ENCODE measurements at places on chromosomes 1 and 21.

DNA sequence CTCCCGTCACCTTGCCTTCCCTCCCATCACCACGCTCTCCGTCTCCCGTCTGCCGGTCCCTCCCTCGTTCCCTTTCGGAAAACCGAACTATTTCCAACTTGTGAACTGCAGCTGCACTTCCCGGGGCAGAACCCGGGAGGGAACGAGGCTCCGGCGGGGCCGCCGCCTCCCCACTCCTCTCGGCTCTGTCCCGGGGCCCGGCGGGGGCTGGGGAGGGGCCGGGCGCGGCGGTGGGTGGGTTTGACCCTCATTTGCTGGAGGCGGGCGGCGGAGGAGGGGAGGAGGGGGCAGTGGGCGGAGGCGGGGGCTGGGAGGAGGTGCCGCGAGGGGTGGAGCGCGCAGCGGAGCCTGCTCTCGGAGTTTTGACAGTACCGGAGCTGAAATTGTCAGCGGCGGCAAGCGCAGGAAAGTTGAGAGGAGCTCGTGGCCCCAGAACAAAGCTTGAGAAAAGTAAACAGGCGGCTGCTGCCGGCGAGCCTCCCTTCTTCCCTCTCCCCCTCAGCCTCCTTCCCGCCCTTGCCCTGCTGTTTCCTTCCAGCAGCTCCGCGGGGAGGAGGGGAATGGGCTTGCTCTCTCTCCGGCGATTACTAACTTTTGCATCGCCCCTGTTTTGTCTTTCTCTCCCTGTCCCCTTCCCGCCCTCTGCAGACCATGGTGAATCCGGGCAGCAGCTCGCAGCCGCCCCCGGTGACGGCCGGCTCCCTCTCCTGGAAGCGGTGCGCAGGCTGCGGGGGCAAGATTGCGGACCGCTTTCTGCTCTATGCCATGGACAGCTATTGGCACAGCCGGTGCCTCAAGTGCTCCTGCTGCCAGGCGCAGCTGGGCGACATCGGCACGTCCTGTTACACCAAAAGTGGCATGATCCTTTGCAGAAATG is 2.9 kb downstream of the LMO4 start:
- peak; percentile 66 for DNase-seq

- DNase-seq = no peak
Measured at GRCh38 chr1:18239671-18240070, 132.1 kb downstream of the IGSF21 start.

DNA sequence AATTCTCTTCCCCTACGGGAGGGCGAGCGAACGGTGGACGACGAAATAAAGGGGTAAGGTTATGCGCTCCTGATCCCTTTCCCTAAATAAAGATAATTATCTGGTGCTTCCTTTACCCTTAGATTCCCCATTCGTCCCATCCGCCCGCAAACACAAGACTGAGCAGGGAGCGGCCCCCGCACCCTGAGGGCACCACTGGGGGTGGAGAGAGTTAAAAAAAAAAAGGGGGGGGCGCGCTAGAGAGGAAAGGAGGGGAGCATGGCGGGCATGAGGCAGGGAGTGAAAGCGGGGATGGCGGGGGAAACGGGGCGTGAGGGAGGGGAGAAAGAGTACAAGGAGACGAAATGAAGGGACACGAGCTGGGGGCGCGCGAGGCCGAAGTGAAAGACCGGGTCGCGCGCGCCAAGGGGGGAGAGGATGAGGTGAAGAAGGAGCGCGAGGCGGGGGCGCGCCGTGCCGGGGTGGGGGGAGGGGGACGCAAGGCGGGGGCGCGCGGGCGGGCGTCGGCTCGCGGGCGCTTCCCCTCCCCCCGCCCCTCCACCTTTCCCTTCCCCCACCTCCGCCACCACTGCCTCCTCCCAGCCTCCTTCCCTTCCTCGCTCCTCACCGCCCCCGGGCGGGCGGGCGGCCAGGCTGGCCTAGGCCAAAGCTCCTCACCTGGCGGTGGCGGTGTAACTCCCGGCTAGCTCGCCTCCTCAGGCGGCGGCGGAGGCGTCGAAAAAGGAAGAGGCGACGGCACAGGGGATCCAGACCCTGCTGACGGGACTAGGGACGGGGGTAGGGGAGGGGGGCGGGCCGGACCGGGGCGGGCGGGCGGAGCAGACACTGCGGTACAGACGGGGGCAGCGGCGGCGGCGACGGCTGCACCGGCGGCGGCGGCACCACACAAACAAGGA is 448 bp downstream of the GATAD2B start:
- DNase-seq = peak; percentile 61

- DNase-seq = no peak
Measured at GRCh38 chr1:28718586-28719331, 18.0 kb upstream of the YTHDF2 start.

GRCh38 chr21:45427331-45428271 is 22.6 kb downstream of the COL18A1 start:
- no peak for DNase-seq

DNA sequence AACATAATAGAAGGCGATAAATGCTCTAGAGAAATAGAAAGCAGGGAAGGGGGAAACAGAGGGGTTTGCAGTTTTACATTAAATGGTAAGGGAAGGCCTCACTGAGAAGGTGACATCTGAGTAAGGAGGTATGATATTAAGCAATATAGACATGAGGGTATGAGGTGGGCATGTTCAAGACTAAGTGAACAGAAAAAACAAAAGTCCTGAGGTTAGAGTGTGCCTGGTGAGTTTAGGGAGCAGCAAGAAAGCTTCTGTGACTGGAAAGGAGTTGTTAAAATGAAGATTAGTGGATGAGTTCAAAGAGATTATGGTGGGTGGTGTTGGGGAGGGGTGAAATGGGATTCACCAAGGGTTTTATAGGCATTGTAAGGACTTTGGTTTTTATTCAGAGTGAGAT is 8.6 kb downstream of the RPRD2 start:
- no peak for DNase-seq

- peak; percentile 65 for DNase-seq
Measured at GRCh38 chr1:9654834-9655723, 3.5 kb downstream of the PIK3CD start.

- DNase-seq = no peak
Measured at GRCh38 chr1:198125995-198126735, 30.6 kb upstream of the NEK7 start.

- no peak for DNase-seq
Measured at GRCh38 chr1:43822040-43822690, 111.4 kb upstream of the ARTN start.

GRCh38 chr1:70536708-70537366 is 125.8 kb downstream of the CTH start:
- no peak for DNase-seq

- peak; percentile 67 for DNase-seq
Measured at GRCh38 chr1:180533266-180533987, 25.3 kb upstream of the OVAAL start.

- no peak for DNase-seq
Measured at GRCh38 chr1:31378001-31378400, 5.1 kb upstream of the FABP3 start.

GRCh38 chr1:156591432-156592157 is at the start of gene NAXE:
Gene NAXE, plus strand, starts transcription at chr1:156591776. Its CDS starts 29 bp downstream, at chr1:156591805.
- DNase-seq = peak; percentile 71

GRCh38 chr1:210685295-210685650 is 356.6 kb downstream of the HHAT start:
- DNase-seq = no peak

- DNase-seq = peak; percentile 43
Measured at GRCh38 chr1:168112673-168113305, 23.9 kb downstream of the GPR161 start.

- DNase-seq = no peak
Measured at GRCh38 chr21:45505416-45506021, 36.7 kb downstream of the SLC19A1 start.

DNA sequence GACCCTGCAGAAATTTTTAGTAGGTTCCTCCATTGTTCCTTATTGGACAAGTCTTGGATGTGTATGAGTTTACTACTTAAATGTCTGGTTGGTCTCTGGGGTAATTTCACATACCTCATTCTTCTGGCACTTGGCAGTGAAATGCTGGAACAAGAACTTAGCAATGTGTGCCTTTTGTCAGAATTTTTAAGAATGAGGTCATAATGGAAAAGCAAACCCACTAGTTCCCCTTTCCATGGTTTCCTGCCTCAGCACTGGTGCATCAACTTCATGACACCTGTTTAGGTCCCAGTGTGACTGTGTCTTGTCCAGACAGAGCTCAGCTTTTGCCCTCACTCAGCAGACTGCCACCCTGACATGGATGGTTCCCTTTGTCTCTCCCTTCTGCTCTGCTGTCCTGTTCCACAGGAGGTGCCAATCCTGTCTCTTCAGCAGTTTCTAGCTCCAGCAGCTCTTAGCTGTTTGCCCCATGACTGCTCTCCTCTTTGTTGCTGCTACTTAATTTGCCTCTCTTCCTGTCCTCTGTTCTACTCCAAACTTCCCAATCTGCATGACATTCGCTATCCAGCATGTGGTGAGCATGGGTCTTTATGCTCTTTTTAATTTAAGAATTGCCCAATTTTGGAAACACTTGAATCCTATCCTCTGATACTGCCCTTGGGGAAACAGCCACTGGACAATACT is 135.6 kb downstream of the CYYR1 start:
- no peak for DNase-seq

DNA sequence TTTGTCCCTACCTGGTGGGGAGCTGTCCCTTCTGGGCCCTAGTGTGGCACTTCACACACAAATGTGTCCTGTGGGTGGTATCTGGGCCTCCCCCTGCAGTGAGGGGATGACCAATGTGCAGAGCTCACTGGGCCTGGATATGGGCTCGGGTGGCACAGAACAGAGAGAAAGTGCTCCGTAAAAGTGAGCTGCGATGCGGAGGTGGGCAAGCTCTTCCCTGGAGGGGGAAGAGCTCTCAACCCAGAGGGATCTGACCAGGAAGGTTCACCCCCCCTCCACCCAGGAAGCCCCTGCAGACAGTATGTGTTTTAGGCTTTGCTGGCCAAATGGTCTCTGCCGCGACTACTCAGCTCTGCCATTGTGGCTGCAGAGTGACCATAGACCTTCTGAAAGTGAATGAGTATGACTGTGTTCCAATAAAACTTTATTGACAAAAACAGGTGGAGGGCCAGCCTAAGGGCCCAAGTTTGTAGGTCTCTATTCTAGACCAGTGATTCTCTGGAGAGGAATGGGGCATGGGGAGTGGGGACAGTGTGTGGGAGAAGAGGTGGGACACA is 8.6 kb upstream of the ITGB2 start:
- no peak for DNase-seq

- DNase-seq = no peak
Measured at GRCh38 chr1:26701995-26702679, 6.3 kb downstream of the ARID1A start.

- DNase-seq = no peak
Measured at GRCh38 chr1:167864392-167865032, 49.4 kb downstream of the ADCY10 start.

- no peak for DNase-seq
Measured at GRCh38 chr1:117070124-117070523, 10.0 kb downstream of the TTF2 start.

GRCh38 chr1:237164406-237165352 is 122.7 kb downstream of the RYR2 start:
- DNase-seq = no peak

GRCh38 chr21:17903929-17904639 is 84.9 kb upstream of the C21orf91 start:
- DNase-seq = no peak

- no peak for DNase-seq
Measured at GRCh38 chr1:77370161-77370560, 88.3 kb downstream of the AK5 start.

GRCh38 chr1:26155370-26156284 is 3.3 kb upstream of the FAM110D start:
- no peak for DNase-seq

DNA sequence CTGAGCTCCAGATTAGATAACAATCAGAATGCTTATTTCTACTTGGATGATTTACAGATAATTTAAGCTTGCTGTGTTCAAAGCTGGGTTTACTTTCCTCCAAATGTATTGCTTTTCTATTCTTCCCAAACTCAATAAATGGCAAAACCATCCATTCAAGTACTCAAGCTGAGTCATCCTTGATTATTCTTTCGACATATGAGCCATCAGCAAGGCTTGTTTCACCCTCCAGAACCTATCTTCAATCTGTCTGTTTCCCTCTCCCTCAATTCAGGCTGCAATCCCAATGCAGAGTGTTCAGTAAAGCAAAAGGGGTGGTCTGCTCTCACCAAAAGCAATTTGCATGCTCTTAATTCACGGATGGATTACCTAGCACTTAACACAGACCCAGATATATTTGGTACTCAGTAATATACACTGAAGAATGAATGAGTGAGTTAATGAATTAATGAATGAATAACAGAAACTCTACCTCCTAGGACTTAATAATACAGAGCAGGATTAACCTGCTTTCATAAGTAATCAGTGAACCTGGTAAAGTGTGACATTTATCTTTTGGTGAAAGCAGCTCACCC is 41.9 kb downstream of the DDR2 start:
- no peak for DNase-seq

GRCh38 chr21:15084668-15085067 is 19.9 kb upstream of the NRIP1 start:
- no peak for DNase-seq

DNA sequence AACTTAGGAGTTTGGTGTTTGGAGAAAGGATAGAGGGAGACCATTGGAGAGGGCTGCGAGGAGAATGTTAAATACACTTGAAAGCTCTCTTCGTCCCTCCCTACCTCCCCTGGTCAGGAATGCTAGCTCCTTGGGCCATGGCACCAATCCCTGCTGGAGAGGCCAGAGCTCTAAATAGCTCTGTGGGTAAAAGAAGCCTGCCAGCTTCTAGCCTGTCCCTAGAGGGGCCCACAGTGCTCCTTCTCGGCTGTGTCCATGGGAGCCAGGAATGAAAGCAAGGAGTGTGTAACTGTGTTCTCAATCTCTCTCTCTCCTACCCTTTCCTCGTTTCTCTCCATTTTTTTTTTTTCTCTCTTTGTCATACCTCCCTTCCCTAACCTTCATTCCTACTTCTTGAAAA is at the start of gene CCDC190:
TSS of gene CCDC190 (minus strand) at position 75 of the 400 bp plus-strand sequence. CDS start 1,529 bp downstream, outside the sequence.
- no peak for DNase-seq

DNA sequence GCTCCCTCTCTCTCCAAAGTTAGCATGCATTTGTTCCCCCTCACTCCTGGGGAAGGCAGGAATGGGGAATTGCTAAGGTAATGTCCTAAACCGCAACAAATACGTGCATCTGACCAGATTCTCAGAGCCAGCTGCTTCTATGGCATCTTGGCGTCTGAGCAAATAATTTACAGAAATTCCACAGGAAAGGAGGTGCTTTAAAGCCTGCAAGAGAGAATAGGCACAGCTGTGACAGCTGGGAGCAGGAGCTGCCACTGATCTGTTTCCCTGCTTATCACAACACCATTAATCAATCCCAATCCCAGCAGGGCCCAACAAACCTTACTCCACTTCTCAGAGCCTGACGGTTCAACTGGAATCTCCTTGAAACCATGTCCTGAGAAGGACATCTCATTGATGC is 83.5 kb upstream of the ZNF281 start:
- DNase-seq = no peak

GRCh38 chr21:40381111-40381510 is 465.8 kb downstream of the DSCAM start:
- no peak for DNase-seq

DNA sequence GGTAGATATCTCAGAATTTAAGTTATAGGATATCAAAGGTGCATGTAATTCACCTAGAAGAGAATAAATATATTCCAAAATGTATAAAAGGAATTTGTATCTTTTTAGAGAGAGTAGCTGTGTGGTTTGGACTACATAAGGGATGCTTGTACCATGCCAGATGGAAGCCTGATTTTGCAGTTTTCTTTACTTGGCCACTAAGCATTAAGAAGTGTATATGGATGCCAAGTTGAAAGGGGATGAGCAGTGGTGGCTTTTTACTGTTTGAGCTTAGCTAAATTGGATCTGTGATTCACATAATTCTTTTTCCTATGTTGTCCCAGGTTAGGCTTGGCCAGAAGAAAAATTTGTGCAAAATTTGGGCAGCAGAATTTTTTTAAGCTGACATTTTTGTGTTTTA is 43.5 kb upstream of the TTLL7 start:
- DNase-seq = no peak

- DNase-seq = no peak
Measured at GRCh38 chr1:178470411-178470960, 26.3 kb downstream of the CLEC20A start.
